ENCODE measurements at places on chromosomes 5 and 9.

DNA sequence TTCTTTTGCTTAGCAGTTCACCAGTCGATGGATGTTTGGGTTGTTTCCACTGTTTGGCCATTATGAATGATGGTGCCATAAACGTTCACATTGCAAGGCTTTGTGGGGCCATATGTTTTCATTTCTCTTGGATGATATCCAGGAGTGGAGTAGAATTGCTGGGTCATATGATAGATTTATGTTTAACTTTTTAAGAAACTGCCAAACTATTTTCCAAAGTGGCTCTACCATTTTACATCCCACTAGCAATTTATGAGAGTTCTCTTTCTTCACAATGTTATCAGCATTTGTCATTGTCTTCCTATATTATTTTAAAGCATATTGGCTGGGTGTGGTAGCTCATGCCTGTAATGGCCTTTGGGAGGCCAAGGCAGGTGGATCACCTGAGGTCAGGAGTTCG, 5.2 kb downstream of the GPR107 start:
- DNase-seq: no peak

- DNase-seq: no peak
Measured at GRCh38 chr5:169801324-169801777, 164.3 kb downstream of the DOCK2 start.

- DNase-seq: no peak
Measured at GRCh38 chr5:153959134-153959957, 79.4 kb downstream of the FAM114A2 start.

- DNase-seq: no peak
Measured at GRCh38 chr9:98129451-98129881, 10.4 kb upstream of the TRIM14 start.

- no peak for DNase-seq
Measured at GRCh38 chr5:61578858-61579503, 246.9 kb downstream of the ZSWIM6 start.

- no peak for DNase-seq
Measured at GRCh38 chr5:601771-602465, 10.2 kb upstream of the CEP72 start.

- DNase-seq: no peak
Measured at GRCh38 chr5:139660105-139660922, 12.2 kb downstream of the CXXC5 start.

- no peak for DNase-seq
Measured at GRCh38 chr5:10125116-10125515, 124.6 kb downstream of the ATPSCKMT start.

DNA sequence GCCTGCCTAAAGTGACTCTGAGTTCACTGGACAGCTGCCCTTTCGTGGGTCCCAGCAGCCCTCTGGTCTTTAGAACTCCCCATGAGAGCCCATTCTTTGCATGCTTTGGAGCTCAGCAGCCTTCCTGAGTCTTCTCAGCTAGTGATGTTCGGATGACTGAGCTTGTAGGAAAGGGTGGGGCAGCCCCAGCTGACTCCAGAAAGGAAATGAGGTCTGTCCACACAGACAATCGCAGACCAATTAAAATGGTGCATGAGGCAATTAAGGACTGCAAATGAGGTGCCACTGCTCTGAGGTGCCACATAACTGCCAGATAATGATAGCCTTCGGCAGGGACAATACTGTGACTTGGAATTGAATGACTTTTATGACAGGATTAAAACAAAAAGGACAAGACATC, 25.4 kb upstream of the TOMM5 start:
- no peak for DNase-seq

- no peak for DNase-seq
Measured at GRCh38 chr5:38916802-38917201, 71.0 kb downstream of the OSMR start.

- no peak for DNase-seq
Measured at GRCh38 chr5:171676286-171676944, 109.2 kb upstream of the SMIM23 start.

GRCh38 chr5:79349047-79349446, 113.1 kb downstream of the JMY start:
- no peak for DNase-seq

DNA sequence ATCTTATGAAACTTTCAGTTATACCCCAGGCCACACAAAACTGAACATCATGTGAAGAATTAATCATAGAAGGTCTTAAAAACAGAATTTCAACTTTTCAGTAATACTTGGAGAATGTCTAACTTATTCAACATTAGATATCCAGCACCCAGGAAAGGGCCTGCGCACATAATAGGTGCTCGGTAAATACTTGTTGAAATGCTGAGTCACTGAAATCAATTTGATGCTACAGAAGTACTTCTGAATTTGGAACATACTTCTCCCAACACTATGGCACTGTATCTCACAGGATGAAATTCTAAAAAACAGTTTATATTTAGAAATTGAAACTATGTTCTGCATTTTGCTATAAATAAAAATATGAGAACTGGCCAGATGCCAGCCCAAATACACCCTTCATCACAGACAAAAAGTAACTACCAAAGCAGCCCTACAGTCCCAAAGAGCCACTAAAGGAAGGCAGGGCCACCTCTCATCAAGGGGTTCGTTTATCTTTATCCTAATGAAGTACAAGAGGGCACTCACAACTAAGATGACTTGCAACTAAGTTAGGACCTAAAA, 26.5 kb downstream of the MRPS27 start:
- no peak for DNase-seq

DNA sequence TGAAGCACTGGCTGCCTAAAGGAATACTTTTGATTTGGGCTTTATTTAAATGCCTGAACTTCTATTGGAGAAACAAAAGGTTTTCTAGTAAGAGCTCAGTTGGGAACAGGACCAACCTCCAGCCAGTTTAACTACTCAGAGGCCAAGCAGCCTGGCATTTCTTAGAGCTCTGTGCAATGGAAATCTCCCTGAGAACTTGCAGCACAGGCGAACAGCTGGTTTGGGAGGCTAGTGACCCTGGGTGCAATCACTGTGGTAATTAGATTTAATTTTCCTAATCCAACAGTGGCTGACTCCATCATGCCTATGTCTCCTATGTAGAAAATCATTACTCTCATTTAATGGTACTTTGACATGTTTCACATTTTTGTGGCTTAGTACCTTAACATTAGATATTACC, 1.0 kb upstream of the CDH6 start:
- DNase-seq: no peak

DNA sequence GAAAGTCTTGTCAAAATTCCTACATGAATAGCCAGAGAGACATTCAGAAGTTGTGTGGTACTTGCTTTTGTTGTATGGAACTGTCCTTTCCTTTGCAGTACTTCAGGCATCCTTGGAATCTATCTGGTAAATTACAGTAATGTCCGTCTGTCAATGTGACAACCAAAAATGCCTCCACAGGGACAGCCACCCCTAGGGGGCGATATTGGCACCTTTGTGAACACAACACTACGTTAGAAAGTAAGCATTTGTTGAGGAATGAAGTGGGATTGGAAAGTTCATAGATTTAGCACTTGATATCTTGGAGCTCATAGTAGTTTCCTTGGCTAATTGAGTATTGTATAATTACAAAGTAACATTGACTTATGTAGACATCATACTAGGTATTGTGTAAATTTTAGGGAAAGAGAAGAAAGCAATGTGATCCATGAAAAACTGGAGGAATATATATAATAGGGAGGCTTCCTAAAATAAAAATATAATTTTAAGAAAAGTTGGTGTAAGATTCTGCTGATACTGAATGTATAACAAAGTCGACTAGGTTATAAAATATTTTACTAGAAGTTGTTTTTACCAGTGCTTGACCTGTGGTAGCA, 32.7 kb downstream of the TMEFF1 start:
- peak; percentile 14 for DNase-seq

GRCh38 chr9:133155156-133155555, 8.6 kb downstream of the GBGT1 start:
- DNase-seq: no peak

DNA sequence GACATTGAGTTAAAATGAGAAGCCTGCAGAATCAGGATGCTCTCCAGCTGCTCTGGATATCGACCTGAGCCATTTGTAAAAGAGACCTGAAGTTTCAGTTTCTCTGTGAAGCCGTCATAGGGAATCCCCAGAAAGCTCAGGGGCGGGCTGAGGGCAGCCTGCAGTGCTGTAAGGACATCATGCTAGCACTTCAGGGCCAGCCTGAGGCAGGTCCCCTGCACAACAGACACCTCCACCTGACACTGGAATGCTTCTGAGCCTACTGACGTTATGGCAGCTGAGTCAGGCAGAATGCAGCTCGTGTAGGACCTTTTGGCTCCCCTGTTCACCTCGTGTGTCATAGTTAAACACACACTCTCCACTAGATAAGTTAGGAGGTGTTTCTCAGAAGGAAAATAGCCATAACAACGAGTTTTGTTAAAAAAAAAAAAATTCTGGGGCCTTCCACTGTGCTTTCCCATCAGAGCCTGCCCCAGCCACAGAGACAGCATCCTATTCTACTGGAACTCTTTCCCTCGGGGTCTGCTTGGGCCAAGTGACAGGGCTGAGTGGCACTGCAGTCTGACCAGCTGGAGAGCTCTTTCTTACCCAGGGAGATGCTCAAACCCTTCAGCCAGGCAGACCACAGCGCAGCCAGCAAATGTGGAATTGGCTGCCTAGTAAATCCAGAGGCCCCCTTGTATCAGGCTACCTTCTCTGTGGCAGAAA, 354.9 kb downstream of the DIRAS2 start:
- no peak for DNase-seq

GRCh38 chr9:131233995-131234394, 42.3 kb downstream of the FAM78A start:
- DNase-seq: no peak

- DNase-seq: no peak
Measured at GRCh38 chr5:30572279-30572678, 621.2 kb upstream of the CDH6 start.

DNA sequence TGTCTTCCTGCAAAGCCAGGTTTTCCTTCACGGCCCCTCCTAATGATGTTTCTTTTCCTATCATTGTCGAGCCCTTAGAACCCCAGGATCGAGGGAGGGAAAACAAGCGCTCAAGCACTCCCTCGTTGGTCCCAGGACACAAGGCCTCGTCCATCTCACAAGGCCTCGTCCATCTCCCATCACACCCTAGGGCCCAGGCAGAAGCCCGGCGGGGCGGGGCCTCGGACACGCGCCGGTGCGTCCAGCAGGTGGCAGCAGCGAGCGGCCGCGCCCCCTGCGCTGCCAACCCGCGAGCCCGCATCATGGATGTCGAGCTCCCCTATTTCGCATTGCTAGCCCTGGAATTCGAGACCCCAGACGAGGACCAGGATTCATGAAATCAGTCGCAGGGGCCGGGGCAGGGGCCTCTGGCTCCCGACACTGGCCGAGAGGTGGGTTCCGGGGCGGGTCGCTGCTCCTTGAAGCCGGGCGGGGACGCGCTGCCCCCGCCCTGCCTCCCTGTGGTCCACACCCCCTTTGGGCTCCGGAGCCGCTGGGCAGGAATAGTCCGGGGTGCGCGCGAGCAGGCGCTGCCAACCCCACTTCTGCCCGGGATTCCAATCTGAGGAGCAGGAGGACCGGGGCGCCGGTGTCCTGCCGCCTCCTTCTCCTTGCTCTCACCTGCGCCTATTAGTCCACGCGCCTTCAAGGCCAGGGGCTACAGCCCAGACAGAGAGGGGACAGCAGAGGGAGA, at the start of gene ABLIM3:
Gene ABLIM3 (plus strand): TSS at position 270 of the 733 bp plus-strand sequence. CDS start 603 bp downstream, outside the sequence.
- DNase-seq: peak; percentile 46

DNA sequence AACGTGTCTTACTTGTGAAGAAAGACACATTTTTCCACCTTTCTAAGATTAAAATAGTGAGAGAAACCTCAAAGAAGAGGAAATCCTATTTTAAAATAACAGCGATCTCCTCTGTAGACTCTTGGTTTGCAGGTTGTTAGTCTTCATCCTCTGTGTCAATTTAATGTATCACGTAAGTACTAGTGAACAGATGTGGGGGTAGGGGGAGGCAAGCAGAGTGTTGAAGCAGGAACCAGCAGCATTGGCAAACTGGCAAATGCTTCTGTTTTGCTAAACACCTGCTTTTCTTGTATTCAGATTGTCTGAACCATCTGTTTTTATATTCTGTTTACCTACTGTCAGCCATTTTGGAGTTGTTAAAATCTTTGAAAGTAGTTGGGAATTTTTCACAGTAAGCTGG, 159.3 kb upstream of the TLX3 start:
- DNase-seq: no peak

- no peak for DNase-seq
Measured at GRCh38 chr5:78574731-78575161, 73.8 kb downstream of the LHFPL2 start.

- DNase-seq: no peak
Measured at GRCh38 chr5:133526368-133526767, 86.0 kb downstream of the FSTL4 start.

DNA sequence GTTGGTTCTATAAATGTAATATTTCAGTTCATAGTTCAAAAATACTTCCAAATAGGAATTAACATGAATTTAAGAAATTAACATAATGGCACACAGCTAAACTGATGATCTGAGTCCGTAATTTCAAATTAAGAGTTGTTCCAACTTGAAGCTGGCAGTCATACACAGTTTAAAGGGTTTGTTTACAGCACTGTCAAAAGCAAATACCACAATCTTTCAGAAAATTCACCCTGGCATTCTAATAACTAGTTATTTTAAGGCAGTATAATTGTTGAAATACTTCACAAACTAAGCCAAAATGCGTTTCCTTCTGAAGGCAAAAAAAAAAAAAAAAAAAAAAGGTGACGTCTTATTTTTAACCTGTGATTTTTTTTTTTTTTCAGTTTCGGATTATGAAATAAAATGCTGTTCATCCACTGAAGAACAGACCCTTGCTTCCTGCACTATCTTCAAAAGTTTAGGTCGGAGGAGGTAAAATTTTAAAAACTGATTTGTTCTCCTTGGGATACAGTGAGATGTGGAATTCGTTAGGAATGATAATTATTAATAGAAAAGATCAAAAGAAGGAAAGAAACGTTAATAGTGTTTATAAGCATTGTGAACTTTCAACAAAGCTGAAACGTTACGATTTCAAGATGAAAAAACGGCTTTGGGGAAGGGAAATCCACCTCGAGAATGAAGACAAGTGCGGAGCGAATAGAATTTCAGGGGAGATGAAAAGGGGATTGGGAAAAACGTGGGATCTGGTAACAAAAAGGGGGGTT, 850 bp downstream of the IL6ST start:
- no peak for DNase-seq

DNA sequence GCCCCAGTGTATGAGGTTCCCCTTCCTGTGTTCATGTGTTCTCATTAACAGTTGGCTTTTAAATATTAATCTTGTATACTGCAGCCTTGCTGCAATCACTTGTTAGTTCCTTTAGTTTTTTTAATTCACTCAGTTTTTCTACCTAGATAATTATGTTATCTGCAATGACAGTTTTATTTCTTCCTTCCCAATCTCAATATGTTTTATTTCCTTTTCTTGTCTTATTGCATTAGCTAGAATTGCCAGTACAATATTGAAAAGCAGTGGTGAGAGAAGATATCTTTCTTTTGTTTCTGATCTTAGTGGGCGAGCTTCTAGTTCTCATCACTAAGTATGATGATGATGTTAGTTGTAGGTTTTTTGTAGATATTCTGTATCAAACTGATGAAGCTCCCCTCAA, 232.2 kb downstream of the PBX3 start:
- no peak for DNase-seq

Data from activated CD4-positive, CD25-positive, alpha-beta regulatory T cell treated with anti-CD3 and anti-CD28 coated beads, Interleukin-2, amount 50 U/mL, for 16 hours (primary cell).